ENCODE measurements at places on chromosomes 2 and 18. TPM values are rescaled to one million over a fixed set of nuclear protein-coding genes. Genes with fewer than 3 reads are reported as not detected.

Gene TMEM178A
- not detected for total RNA-seq

Gene CXCR1
- total RNA-seq, result not detected

Gene ANKRD62
- total RNA-seq, result not detected

Gene PLEKHM3
- 7.9 TPM for total RNA-seq

Gene CTAGE1
- not detected for total RNA-seq

Gene ANKRD30BL
- not detected for total RNA-seq

Gene XDH
- 0.91 TPM for total RNA-seq

DNA sequence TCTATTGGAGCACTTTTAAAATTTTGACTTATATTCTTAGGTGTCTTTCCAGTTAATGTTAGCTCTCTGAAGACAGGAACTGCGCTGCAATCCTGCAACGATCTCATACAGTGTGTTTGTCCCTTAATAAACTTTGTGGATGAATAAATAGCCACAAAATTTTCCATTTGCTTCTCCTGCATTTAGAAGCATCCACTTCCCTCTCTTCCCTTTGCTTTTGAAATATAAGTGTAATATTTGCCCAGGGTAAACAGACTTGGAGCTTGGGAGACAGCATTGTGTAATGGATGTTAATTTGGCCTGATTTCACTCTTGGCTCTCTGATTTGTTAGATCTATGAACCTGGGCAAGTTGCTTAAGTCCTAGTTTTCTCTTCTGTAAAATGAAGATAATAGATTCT is 58.2 kb upstream of the CD28 start:
- DNase-seq, result peak; percentile 61

GRCh38 chr18:80109676-80110078 is 615 bp downstream of the ADNP2 start:
- peak; percentile 25 for DNase-seq

GRCh38 chr2:162074632-162074895 is 549 bp upstream of the DPP4 start:
- no peak for DNase-seq

DNA sequence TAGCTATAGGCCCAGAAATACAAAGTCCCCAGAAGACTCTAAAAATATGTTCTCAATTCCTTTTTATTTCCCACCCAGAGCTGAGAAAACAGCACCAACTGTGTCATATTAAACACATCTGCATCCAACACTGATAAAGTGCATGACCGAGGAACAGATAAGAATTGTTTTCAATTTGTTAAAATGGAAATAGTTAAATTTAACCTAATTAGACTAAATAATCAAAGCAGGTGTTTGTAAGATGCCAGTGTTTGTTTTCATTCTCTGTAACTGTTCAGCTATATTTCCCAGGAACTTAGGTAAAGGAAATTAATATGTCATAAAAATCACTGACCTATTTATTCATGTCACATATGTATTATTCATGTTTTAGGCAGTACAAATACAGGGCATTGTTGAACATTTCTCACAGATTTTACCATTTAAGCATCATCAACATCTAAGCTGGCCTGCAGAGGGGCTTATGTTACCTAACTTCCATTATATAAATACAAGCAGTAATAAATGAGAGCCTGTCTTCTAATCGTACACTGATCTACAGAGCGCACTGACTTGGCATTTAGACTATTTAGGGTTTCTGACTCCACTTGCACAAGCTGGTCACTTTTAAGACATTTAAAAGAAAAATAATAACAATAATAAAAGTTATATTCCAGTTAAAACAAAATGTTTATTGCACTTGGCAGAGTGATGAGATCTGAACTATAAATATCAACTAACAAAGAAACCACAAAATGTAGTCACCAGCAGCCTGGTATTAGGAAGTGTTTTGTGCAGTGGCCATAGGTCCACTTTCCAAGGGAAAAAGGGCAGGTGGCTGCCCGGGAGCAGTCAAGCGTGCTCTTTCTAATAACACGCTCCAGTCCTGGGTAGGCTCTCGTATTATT is 86.6 kb upstream of the ZFP36L2 start:
- DNase-seq, result peak; percentile 79

- no peak for DNase-seq
Measured at GRCh38 chr2:107597507-107597906, 229.2 kb upstream of the RGPD4 start.

DNA sequence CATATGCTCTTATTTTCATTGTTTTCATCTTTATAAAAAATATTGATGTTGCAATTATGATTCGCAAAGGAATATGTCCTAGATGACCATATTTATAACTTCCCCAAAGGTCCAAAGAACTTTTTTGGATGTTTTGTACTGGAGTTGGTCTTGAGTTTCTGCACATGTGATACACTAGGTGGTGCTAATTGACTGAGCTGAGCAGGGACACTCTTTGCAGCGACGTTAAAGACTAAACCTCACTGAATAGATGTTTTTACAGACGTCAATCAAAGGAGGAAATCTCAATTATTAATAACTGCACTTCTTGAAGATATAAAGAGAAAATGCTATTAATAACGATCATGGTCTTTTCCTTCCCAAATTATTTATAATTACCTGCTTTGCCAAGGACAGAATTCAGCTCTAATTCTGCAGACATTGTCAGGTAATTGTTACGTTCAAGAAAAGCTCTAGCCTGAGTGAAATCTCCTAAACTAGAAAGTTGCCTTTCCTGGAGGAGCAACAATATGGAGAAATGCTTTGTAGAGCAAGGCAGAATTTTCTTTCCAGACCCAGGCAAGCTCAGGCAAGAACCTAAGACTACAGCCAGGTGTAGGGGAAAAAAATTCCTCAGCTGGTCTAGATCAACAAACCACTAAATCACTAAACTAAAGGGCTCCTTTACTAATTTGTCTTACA is 119.3 kb upstream of the RBBP8 start:
- DNase-seq, result peak; percentile 70

GRCh38 chr2:31401580-31401979 is 13.0 kb downstream of the XDH start:
- peak; percentile 96 for DNase-seq

- DNase-seq, result no peak
Measured at GRCh38 chr18:80002468-80002867, 14.1 kb upstream of the TXNL4A start.

DNA sequence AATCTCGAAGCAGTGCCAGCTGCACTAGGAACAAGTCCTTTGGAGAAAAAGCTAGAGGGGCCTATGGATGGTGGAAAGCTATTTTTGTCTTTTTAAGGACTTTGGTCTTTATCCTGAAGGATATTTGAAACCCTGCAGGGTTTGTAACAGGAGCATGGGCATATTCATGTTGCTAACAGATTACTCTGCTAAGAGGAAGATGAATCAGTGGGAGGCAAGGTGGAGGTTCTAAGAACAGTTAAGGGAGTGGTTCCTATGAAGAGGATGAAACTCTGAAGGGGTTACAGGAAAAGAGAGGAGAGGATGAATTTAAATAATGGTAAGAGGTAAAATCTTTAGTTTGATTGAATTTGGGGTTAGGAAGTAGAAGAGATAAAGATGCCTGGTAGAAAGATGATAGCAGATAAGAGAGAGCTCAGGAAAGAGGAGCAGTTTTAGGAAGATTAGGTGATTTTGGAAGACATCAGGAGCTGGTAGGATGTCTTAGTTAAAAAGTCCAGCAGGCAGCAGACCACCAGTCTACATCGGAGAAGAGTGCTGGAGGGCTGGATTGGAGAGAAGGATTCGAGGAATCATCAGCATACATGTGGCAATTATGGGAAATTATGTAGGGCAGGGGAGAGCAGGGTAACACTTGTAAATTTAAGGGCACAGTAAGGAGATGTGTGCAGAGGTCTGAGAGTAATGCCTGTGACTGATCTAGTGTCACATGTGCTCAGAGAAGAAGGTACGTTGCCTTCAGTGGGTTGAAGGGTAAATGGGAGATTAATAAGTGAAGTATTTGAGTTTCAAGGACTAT is 39.3 kb upstream of the C1GALT1C1L start:
- DNase-seq, result no peak

- DNase-seq, result no peak
Measured at GRCh38 chr18:75784390-75784789, 356.9 kb upstream of the SMIM21 start.

DNA sequence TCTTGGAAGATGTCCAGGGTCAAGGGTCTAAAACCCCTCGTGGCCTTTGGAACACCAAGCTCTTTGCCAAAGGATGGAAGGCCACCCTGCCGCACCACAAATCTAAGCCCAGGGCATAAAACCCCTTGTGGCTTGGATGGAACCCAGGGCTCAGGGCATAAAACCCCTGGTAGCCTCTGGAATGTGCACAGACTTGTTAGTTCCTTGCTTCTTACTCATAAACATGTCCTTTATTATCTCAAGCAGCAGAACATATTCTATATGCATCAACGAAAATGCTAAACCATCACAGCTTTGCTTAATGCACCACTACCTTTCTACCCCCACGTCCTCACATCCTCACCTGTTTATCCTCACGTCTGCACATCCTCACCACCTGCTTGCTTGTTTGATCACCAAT is 998.0 kb downstream of the DSC3 start:
- DNase-seq, result peak; percentile 70

DNA sequence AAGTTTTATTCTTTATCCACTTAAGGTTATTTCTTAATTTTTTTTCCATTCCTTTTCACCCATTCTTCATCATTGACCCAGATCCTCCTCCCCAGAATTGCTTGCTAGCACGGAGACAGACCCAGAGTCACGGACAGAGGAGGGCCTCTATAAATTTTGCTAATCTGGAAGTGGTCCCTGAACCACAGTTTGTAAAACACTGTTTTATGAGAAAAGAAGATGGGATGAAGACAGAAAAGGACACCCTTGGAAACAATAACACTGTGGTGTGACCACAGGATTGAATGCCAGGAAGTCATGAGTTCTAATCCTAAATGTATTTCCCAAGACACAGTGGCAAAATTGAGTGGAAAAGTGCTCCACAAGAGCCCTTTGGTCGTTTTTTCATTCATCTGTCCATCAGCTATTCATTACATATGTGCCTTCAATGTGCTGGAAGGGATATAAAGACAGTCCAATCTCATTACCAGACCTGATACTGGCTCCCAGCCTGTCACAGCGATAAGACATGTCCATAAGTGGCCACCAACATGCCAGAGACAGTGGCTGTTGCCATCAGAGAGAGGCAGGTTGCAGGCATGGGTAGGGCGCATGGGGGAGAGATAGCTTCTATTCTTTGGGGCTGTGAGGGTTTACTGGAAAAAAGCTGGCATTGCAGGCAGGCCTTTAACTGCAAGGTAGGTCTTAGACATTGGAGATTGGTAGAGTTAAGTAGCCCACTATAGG is 175.2 kb upstream of the ALPP start:
- no peak for DNase-seq

DNA sequence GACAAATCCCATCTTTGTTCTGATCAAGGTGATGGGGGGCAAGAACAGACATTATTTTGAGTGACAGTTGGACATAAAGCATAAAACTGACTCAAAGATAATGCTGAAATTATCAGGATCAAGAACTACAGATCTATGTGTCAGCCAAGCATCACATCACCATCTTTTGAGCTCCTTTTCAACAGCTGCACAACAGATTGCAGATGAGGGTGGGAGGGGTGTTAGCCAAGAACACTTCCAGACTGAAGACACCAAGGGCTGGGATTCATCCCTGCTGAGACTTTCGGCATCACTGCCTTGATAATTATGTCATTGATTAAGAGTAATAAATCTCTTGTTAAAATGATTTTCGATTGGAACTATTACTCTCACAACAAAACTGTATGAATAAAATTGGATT is 191.5 kb upstream of the NETO1 start:
- no peak for DNase-seq

GRCh38 chr2:102184568-102184967 is 2.3 kb upstream of the IL1RL2 start:
- DNase-seq, result no peak

DNA sequence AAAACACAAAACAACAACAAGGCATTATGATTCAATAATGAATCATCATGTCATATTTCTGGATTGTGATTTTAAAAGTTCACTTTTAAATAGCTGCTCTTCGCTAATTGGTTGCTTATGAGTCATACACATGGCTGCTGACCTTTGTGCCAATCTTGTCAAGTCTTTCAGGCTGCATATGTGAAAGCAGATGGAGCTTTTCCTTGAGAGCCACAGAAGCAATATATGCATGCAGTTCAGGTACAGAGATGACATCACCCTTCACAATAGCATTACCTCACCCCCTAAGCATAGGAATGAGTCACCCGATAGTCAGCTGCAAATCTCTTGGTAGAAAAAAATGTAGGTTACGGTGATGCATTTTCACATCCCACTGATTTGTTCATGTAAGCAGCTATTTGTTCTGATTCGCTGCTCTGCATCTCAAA is 27.2 kb downstream of the EIF2AK3 start:
- peak; percentile 94 for DNase-seq

DNA sequence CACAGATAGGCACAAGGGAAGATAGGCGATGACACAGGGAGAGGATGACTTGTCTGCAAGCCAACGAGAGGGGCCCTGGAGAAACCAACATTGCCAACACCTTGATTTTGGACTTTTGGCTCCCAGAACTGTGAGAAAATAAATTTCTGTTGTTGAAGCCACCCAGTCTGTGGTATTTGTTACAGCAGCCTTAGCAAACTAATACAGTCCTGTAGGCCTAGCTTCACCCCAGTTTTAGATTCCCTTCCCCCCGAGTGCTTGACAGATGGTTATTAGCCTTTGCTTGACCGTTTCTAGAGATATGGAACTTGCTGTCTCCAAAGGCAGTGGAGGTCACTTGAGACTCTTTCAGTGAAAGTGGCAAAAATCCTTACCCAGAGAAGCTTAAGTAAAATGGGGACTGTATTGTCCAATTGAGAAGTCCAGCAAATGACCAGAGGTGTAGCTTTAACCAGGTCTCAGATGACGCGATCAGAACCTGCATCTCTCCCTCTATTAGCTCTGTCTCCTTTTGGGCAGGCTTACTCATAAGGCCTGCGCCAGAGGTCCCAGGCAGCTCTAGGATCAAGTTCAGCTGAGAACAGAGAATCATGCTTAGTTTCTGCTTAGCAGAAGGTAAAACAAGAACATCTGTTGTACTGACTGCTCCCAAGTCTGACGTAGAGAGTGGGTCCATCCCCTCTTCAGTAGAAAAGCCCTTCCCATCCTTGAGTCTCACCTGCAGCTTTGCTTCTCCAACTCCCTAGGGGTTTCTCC is 50.4 kb downstream of the MFSD6 start:
- DNase-seq, result no peak

DNA sequence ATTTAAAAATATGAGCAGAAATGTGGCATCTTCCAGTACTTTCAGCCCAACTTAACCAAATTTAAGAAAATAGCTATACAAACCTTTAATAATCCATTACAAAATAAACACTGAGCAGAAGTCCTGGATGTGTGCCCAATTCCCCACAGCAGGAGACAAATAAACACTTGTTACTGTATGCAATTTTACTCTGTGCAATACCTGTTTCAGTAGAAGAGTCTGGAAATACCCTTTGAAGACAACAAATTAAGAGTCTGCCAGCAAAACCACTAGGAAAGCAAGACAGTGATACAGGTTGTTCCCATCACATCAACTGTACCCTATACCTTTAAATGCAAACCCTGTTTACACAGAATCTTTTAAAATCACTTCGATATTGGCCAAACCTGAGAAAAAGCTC is 41.4 kb upstream of the RNU4ATAC start:
- peak; percentile 54 for DNase-seq

DNA sequence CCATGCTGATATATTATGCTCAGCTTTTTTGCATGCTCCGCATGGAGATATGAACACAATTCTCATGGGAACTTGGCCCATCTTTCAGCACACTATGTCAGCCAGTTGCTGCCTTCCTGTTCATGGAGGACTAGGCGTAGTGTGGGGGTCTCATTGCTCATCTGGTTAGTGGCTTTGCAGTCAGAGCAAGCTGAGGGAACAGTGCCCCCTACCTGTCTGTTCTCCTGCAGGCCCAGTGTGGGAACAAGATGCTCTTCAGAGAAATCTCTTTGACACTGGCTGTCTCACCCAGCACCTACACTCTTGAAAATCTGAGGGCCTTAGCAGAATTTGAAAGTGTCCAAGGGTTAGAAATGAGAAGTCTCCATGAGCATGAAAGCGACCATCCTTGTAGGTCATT is 47.1 kb downstream of the SPTBN1 start:
- DNase-seq, result peak; percentile 39
